Mesothelial cell of epicardium (in vitro differentiated cells): ENCODE measurements at places on chromosomes 13 and 19.

- no peak for DNase-seq
Measured at GRCh38 chr19:18662972-18663732, 20.3 kb upstream of the CRTC1 start.

GRCh38 chr19:13610039-13610691 lies 103.9 kb upstream of the CACNA1A start:
- no peak for DNase-seq

- DNase-seq, result no peak
Measured at GRCh38 chr13:84609716-84610115, 727.4 kb upstream of the SLITRK1 start.

- no peak for DNase-seq
Measured at GRCh38 chr13:29411481-29411880, 184.0 kb downstream of the SLC7A1 start.

- no peak for DNase-seq
Measured at GRCh38 chr19:4345342-4346019, 2.1 kb downstream of the MPND start.

- DNase-seq, result peak; percentile 58
Measured at GRCh38 chr19:46748325-46749109, 2.3 kb upstream of the STRN4 start.

DNA sequence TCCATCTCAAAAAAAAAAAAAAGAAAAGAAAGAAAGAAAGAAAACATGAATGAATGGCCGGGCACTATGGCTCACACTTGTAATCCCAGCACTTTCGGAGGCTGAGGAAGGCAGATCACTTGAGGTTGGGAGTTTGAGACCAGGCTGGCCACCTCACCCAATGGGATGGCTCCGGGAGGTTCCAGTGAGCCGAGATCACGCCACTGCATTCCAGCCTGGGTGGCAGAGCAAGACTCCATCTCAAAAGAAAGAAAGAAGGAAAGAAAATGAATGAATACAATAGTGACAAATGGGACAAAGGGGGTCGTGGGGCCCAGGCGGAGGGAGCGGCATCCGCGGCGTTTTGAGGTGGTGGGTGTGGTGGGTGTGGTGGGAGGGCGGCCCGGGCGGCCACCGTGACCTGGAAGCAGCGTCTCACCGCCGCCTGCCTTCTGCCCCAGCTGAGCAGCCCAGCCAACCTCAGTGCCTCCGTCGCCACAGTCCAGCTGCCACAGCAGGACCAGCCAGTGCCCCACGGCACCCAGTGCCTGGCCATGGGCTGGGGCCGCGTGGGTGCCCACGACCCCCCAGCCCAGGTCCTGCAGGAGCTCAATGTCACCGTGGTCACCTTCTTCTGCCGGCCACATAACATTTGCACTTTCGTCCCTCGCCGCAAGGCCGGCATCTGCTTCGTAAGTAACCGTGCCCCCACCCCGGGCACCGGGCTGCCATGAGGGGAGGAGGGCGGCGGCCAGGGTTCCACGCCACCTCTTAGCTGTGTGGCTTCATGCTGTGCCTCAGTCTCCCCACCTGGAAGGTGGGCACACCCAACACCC lies 5.1 kb downstream of the PRTN3 start:
- DNase-seq, result no peak

- DNase-seq, result peak; percentile 42
Measured at GRCh38 chr13:30731361-30732045, 3.8 kb upstream of the ALOX5AP start.

DNA sequence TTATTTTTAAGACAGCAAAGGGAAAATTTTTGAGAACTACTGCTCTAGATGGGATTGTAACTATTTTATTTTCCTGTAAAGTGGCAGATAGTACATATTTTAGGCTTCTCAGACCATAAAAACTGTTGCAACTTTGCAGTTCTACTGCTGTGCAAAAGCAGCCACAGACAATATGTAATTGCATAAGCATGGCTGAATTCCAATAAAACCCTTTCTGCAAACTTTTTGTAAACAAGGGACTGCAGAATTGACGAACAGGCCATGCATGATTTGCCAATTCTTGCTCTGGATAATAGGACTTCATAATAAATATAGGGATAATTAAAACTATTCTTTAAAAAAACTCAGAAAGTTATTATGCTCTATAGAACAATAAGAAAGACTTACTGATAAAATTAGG lies 149.1 kb downstream of the SLITRK5 start:
- no peak for DNase-seq

GRCh38 chr19:12482509-12482886 lies 2.1 kb downstream of the ZNF709 start:
- DNase-seq, result no peak

GRCh38 chr13:112813552-112813951 lies 123.7 kb downstream of the ATP11A start:
- DNase-seq, result no peak

GRCh38 chr13:43158516-43158915 lies 135.1 kb downstream of the DNAJC15 start:
- DNase-seq, result no peak

DNA sequence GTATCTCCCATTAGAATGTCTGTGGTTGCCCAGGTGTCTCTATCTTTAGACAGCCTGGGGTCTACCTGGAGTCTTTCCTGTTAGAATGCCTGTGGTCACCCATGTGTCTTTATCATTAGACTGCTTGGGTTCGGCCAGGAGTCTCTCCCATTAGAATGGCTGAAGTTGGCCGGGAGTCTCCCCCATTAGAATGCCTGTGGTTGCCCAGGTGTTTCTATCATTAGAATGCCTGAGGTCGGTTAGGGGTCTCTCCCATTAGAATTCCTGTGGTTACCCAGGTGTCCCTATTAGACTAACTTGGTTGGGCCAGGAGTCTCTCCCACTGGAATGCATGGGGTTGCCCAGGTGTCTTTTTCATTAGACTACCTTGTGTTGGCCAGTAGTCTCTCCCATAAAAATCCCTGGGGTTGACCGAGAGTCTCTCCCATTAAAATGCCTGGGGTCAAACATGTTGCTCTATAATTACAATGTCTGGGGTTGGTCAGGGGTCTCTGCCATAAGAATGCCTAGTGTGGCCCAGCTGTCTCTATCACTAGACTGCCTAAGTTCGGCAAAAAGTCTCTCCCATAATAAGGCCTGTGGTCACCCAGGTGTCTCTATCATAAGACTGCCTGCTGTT lies 1448.7 kb downstream of the UQCRFS1 start:
- DNase-seq, result no peak

DNA sequence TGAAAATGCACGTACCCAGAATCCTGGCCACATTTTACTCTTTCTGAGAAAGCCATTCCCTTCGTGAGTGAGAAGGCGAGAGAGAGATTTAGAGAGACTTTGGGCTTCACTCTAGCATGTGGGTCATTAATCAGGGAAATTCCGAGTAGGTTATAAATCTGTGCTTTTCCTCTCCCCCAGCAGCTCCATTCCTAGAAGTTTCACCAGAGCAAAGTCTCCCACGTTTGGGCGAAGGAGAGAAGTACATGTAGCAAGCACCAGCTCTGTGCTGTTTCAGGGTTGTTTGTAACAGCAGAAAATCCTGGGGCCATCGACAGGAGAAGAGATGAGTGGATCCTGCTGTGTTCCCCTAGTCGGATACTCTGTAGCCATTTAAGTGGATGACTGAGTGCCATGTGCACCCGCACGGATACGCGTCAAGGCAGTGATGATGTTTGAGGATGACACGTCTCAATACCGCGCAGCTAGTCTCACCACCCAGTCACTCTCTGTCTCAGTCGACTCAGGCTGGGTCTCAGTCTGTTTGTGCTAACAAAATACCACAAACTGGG lies 131.8 kb upstream of the PEG3 start:
- no peak for DNase-seq

DNA sequence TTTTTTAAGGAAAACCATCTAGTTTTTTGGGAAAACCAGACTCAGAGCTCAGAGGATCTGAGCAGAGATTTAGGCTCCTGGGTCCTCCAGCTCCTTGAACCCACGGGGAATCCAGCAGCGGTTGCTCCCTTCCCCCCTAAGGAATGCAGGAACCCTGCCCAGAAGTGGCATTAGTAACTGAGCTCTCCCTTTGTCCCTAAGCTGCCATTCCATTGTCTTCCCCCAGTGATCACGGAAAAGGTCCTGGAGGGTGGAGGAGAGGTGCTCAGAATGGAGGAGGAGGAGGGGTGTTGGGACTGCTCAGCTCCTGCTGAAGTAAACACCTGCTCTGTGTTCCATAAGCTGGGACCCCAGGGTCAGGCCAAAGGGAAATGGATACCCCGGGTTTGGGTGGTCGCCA lies 16.8 kb upstream of the OR1M1 start:
- no peak for DNase-seq

DNA sequence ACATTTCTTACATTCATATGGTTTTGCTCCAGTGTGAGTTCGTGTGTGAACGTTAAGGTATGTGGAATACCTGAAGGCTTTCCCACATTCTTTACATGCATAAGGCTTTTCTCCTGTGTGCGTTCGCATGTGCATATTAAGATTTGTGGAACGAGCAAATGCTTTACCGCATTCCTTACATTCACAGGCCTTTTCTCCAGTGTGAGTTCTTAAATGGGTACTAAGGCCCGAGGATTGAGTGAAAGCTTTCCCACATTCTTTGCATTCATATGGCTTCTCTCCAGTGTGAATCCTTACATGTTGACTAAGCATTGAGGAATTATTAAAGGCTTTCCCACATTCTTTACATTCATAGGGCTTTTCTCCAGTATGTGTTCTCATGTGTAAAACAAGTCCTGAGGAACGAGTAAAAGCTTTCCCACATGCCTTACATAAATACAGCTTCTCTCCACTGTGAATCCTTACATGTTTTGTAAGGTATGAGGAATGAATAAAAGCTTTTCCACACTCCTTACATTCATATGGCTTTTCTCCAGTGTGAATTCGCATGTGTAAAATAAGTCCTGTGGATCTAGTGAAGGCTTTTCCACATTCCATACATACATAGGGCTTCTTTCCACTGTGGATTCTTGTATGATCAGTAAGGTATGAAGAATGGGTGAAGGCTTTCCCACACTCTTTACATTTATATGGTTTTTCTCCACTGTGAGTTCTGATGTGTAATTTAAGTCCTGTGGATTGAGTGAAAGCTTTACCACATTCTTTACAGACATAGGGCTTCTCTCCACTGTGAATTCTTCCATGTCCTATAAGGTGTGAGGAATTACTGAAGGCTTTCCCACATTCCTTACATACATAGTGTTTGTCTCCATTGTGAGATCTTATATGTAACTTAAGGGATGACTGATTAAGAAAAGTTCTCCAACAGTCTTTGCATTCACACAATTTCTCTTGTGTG lies 10.7 kb downstream of the ZNF846 start:
- DNase-seq, result no peak

- DNase-seq, result peak; percentile 79
Measured at GRCh38 chr19:18846862-18847548, 15.2 kb downstream of the UPF1 start.

DNA sequence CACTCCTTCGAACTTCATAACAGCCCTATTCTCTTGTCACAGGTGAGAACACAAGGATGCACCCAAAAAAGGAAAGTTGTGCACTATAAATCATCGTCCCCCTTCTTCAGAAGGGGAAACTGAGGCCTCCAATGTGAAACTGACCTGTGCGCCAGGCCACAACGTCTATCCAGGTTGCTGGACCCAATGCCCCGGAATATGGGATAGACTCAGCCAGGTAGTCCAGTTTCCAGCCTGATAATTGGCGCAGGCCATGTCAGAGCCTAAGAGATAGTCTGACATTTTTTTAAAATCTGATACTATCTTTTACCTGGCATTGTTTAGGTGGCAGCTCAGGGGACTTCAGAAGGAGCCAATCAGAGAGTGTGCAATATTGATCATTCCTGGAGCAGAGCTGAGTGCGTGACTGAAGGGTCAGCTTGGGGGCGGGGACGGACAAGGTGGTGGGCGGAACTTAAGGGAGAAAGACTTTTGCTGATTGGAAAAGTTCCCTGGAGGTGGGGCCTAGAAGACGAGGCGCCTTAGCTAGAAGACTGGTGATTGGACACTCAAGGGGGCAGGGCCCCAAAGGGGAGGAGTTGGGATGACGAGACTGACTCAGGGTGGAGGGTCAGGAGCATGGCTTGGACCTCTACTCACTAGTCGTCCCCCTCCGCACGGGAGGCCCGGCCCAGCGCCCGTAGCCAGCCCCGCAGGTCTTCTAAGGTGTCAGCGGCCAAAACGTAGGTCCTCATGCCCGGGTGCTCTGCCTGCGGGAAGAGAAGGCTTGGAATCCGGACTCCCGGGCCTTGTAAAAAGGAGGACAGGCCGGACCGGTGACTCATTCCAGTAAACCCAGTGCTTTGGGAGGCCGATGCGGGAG lies 8.5 kb downstream of the PLEKHA4 start:
- DNase-seq, result no peak

GRCh38 chr13:37134411-37135041 lies 29.1 kb upstream of the CSNK1A1L start:
- no peak for DNase-seq

DNA sequence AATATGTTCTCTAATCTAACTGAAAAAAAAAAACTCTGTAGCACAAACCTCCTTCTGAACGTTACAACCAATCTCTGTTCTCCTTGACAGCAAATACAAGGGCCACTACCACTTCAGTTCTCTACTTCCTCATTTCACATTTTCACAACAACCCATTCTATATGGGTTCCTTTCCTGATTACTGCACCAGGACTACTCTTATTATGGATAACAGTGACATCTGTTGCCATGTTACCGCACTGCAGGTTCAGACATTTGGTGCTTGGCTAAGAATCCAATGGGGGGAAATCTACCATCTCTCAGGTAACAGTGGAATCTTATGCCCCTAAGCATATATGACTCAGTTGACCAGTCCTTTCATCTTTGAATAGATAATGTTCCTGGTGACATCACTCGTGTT lies 11.6 kb upstream of the FPR3 start:
- no peak for DNase-seq

DNA sequence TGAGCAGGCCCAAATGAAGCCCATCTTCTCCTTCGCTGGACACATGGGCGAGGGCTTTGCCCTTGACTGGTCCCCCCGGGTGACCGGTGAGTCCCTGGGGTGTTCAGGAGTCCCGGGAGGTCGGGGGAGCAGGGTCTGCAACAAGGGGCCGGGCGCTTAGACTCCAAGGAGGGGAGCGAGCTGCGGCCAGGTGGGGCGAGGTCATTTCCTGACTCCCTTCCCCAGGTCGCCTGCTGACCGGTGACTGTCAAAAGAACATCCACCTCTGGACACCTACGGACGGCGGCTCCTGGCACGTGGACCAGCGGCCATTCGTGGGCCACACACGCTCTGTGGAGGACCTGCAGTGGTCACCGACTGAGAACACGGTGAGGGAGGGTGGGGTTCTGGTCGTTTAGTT lies 4.7 kb downstream of the GRWD1 start:
- no peak for DNase-seq

- peak; percentile 71 for DNase-seq
Measured at GRCh38 chr19:17327654-17328516, 6.8 kb downstream of the ANO8 start.

DNA sequence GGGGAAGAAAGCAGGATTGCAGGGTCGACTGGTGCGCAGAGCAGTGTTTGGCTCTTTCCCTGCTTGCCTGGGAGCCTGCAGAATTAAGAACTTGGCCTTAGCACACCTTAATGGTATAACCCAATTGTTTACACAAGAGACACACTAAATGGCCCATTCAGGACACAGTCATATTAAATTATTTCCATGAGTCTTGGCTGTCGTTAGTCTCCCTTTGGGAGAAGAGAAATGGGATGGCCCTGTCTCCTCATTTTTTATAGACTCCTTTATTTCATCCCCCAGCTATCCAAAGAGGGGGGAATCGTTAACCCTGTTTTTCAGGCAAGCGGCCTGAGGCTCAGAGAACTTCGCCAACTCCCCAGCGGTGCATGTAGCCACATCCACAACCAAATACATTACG lies 282.5 kb downstream of the SUCLA2 start:
- DNase-seq, result no peak

- no peak for DNase-seq
Measured at GRCh38 chr13:40352380-40352778, 314.1 kb downstream of the FOXO1 start.
